ENCODE measurements at places on chromosomes 16 and 17. TPM values are rescaled to one million over a fixed set of nuclear protein-coding genes. Genes with fewer than 3 reads are reported as not detected.

DNA sequence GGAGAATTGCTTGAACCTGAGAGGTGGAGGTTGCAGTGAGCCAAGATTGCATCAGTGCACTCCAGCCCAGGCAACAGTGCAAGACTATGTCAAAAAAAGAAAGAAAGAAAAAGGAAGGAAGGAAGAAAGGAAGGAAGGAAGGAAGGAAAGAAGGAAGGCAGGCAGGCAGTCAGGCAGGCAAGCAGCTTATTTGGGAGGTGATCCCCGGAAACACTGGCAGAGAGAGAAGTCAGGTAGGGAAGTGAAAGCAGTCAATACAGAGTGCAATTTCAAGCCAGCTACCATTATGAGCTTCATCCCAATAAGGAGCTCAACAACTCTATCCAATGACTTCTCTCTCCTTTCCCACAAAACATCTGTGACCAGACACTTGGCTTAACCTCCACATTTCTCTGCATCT is 83.0 kb upstream of the TBC1D3K start:
- H3K4me3 ChIP-seq, result no peak overlapping the region
- no peak for DNase-seq
- no peaks in the 10 kb centered on the region for H3K4me1 ChIP-seq
- peaks cover 25% of the 10 kb centered on the region for H3K27me3 ChIP-seq
- no peak overlapping the region for H3K27ac ChIP-seq
- no peaks in the 10 kb centered on the region for H3K36me3 ChIP-seq

Gene ASIC2
- 0.16 TPM for total RNA-seq

Gene ORMDL3
- total RNA-seq, result 90.5 TPM

- no peak overlapping the region for H3K4me3 ChIP-seq
- peaks cover 8% of the 10 kb centered on the region for H3K4me1 ChIP-seq
- no peaks in the 10 kb centered on the region for H3K36me3 ChIP-seq
- peak; percentile 55 for DNase-seq
- H3K27me3 ChIP-seq, result no peaks in the 10 kb centered on the region
- peak overlapping the region; percentile 91 for H3K27ac ChIP-seq
Observed at GRCh38 chr16:84502075-84502474, 2.4 kb downstream of the MEAK7 start.

Gene COIL
- 8.8 TPM for total RNA-seq

GRCh38 chr16:5678371-5678770 is 580.8 kb upstream of the EEF2KMT start:
- H3K27ac ChIP-seq, result no peak overlapping the region
- H3K36me3 ChIP-seq, result no peaks in the 10 kb centered on the region
- no peak overlapping the region for H3K4me3 ChIP-seq
- H3K4me1 ChIP-seq, result no peaks in the 10 kb centered on the region
- DNase-seq, result no peak
- no peaks in the 10 kb centered on the region for H3K27me3 ChIP-seq

DNA sequence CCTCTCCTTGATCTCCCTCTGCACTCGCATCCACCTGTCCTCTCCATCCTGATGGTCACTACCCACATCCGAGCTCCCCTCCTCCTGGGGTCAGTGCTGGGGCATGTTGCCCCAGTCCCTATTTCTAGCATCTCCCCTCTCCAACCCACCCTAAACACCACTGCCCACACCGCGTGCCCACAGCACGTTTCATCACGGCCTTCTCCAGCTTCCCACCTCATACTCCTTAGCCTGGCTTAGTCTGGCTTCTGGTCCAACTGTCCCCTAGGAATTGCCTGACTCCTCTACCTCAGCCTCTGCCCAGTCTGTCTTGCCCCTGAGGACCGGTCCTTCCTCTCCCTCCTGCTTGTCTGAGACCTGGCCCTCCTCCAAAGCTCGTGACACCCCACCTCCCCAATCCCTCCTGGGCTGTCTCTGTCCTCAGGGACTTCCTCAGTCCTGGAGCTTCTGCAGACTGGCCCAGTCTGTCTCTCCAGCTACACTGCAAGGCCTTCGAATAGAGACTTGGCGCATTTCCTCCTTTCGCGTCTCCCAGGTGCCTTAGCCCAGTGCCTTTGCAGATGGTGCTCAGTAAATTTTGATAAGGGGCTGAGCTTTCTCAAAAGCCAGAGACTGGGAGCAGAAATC is 4.9 kb downstream of the ALOX15 start:
- no peaks in the 10 kb centered on the region for H3K27me3 ChIP-seq
- no peak for DNase-seq
- no peak overlapping the region for H3K27ac ChIP-seq

DNA sequence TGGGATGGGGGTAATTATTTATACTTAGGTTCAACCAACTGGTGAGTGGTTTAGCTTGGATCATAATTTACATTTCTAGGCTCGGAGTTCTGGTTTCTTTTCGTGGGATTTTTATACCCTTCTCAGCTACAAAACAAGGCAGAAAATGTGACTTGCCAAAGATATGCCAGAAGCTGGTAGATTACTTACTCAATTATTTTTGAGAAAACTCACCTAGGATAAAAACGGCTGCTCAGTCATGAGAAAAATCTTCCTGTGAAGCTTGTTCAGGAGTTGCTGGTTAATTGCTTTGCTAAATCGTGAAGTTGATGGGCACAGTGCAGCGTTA is 1.1 kb downstream of the NDEL1 start:
- H3K36me3 ChIP-seq, result no peaks in the 10 kb centered on the region
- no peak for DNase-seq
- H3K4me1 ChIP-seq, result no peaks in the 10 kb centered on the region
- H3K27ac ChIP-seq, result peak overlapping the region; percentile 100
- peak overlapping the region; percentile 99 for H3K4me3 ChIP-seq
- H3K27me3 ChIP-seq, result no peaks in the 10 kb centered on the region

Gene TMEM95
- not detected for total RNA-seq

Gene TEPSIN
- total RNA-seq, result 33.9 TPM

DNA sequence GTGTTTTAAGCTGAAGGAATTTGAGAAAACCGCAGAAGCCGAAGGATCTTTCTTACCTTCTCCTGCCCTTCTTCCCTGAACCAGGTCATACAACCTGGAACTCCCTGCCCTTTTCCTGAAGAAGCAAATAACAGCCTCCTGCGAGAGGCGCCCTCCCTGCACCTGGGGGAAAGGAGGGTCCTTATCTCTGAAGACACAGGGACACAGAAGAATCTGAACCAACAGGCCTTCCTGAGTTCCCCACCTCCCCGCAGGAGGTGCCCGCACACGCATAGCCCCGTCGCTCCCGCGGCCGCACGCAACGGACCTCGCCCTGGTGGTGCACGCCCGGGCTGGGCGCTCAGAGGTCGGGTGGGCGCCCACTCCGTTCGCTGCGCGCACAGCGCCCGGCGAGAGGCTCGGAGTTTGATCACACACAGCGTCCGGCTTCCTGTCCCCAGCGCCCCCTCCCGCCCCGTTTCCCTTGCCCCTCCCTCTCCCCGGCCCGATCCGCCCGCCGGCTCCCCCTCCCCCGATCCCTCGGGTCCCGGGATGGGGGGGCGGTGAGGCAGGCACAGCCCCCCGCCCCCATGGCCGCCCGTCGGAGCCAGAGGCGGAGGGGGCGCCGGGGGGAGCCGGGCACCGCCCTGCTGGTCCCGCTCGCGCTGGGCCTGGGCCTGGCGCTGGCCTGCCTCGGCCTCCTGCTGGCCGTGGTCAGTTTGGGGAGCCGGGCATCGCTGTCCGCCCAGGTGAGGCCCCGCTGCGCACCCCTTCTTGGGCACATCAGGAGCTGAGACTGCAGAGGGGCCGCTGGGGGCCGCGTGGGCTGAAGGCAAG is at the start of gene TNFSF12:
Gene TNFSF12, plus strand, starts transcription at position 474 of the 816 bp plus-strand sequence. Its CDS starts 96 bp downstream, at position 570.
- H3K36me3 ChIP-seq, result no peaks in the 10 kb centered on the region
- H3K4me3 ChIP-seq, result peak within 1 kb of the TSS; percentile 67
- DNase-seq, result peak; percentile 27
- H3K4me1 ChIP-seq, result peaks cover 6% of the 10 kb centered on the region
- H3K27me3 ChIP-seq, result no peaks in the 10 kb centered on the region
- peak within 1 kb of the TSS; percentile 94 for H3K27ac ChIP-seq

Gene MPP3
- 26.2 TPM for total RNA-seq

GRCh38 chr16:82829301-82829700 is 202.5 kb downstream of the CDH13 start:
- H3K4me1 ChIP-seq, result no peaks in the 10 kb centered on the region
- DNase-seq, result no peak
- H3K27ac ChIP-seq, result no peak overlapping the region

- H3K27ac ChIP-seq, result peak overlapping the region; percentile 90
- peaks cover 19% of the 10 kb centered on the region for H3K4me1 ChIP-seq
Observed at GRCh38 chr17:1490643-1491442, 1.6 kb downstream of the MYO1C start.

- H3K27me3 ChIP-seq, result no peaks in the 10 kb centered on the region
- H3K36me3 ChIP-seq, result no peaks in the 10 kb centered on the region
- no peak overlapping the region for H3K4me3 ChIP-seq
- peak; percentile 67 for DNase-seq
- H3K27ac ChIP-seq, result peak overlapping the region; percentile 84
Observed at GRCh38 chr16:48499923-48500381, 110.0 kb downstream of the N4BP1 start.

Gene KRTAP4-3
- total RNA-seq, result not detected

DNA sequence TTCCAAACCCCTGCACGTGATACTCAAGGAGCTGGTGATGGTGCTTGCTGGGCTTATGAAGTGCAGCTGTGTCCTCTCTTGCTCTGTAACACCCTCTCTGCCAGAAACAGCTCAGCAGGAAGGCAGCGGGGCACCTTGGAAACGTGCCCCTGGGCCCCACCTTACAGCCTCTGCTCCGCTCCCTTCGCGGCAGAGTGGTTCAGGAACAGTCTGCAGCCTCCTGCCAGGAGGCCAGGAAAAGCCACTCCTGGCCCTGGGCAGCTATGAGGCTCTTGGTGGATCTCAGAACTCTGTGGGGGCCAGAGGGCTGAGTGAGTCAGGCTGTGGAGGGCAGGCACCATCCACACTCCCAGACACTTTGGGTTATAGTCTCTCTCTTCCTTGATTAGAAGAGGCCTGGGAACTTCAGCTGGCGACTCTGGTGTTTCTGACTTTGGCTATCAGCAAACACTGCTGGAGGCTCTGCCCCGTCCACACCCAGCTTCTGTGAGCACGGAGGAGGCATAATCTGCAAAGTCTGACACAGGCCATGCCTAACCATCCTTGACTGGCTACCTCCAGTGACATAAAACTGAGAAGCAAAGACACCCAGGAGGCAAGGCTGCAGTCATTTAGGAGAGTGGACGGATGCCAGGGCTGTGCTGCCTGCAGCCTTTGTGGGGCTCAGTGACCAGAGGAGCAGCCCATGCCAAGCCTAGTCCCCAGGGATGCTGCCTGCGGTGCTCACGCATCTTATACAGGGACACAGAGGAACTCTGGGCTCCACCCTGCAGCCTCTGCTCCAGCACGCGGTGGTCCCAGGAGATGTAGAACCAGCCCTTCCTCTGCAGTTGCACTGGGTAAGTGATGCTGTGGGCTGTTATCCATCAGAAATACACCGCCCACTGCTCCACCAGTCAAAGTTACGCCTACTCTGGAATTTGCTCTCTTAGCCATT is 65.3 kb downstream of the METRNL start:
- no peak overlapping the region for H3K4me3 ChIP-seq
- no peaks in the 10 kb centered on the region for H3K4me1 ChIP-seq
- H3K36me3 ChIP-seq, result no peaks in the 10 kb centered on the region
- peak; percentile 16 for DNase-seq

GRCh38 chr16:87470332-87470731 is 22.5 kb downstream of the ZCCHC14 start:
- H3K27ac ChIP-seq, result no peak overlapping the region
- no peaks in the 10 kb centered on the region for H3K36me3 ChIP-seq
- no peak for DNase-seq

DNA sequence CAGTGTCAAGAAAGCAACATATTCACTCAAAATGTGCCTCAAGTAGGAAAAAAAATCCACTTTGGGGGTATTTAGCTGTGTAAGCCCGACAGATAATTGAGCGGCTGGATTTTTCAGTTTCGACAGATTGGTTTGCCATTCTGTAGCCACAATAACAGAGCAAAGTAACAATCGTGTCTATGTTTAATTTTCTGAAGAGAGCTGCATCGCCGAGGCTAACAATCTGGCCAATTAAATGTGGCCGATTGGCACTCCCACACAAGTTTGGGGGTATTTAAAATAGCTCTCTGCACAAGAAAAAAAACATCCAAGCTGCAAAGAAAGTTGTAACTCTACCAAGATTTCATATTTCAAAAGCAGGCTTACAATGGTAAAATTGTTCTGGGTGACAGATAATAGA is 99.7 kb upstream of the CDH13 start:
- no peaks in the 10 kb centered on the region for H3K4me1 ChIP-seq
- no peak overlapping the region for H3K27ac ChIP-seq
- no peak for DNase-seq
- no peak overlapping the region for H3K4me3 ChIP-seq
